T-helper 1 cell (primary cell): ENCODE measurements at places on chromosomes 1 and 21.

DNA sequence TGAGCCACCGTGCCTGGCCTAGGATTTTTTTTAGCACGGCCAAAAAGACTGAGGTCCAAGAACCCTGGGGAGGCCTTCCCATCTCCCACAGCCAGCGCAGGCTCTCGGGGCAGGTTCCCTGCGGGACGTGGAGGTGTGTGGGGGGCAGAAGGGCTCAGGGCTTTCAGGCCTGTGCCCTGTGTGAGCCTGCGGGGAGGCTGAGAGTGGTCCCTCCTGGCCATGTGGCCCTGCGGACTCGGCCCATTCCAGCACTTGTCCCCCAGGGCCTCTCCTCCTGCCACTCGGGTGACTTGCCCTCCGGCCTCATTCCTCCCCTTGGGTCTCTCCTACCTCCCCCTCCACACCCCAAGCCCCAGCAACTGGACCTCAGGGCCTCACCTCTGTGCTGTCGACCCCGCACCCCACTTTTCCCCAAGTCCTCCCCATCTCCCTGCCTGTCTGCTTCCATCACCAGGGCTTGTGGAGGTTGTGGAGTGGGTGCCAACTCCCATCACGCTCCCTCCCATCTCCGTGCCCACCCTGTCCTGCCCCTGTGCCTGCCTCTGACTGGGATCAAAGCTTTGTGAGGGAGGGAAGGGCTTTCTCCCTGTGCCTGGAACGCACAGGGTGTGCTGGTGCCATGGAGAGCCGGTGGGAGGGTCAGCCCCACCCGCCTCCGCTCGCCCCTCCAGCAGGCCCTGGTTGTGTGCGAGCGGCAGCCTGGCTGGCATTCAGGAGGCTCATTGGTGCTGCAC, 32.2 kb upstream of the DIP2A start:
- no peak for DNase-seq

GRCh38 chr1:64074767-64075166, 128.7 kb upstream of the UBE2U start:
- DNase-seq, result no peak

DNA sequence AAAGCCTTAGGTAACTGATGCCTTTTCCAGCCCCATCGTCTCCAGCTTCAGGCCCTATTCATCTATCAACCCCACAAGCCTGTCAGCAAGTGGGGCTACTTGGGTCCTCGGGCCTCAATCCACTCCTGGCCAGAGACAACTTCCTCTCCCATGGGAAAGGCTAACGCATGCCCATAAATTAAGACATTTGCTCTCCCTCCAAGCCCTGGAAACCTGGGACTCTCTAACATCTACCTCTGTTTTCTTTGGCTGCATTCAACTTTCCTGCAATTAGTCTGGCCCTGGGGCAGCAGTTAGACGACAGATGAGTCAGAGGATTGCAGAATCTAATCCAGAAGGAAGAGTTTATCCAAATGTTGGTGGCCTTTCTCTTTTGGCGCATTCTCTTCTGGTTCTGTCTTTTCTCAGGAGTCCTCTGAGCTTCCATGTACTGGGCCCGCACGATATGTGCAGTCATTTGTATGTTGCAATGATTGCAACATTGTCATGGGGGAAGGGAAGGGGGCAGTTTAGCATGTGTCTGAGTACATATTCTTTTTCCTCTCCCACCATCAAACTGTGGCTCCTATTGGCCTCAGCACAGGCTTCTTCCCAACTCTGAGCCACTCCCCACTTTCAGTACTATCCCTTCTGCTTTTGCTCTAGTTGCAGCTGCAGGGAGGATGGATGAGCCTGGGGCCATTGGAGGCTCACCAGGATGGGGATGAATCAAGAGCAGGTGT, 54.4 kb downstream of the NAV1 start:
- DNase-seq, result no peak

- DNase-seq, result no peak
Observed at GRCh38 chr1:8025061-8025670, 943 bp downstream of the ERRFI1 start.

DNA sequence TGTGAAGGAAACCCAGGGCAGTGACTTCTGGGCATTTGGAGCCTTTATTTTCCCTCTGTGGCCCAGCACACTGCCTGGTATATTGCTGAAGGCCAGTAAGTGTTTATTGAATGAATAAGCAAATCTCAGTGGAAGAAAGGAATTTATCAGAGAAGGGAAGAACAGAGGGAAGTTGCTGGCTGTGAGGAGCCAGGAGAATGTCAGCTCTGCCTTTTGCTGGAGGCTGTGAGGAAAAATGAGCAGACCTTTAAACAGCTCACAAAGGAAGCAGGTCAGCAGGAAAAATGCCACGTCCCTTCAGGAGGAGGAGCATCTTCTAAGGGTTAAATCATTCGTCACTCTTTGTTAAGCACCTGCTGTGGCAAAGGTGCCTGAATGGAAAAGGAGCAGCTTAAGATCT, 75.9 kb downstream of the GIPC2 start:
- no peak for DNase-seq

DNA sequence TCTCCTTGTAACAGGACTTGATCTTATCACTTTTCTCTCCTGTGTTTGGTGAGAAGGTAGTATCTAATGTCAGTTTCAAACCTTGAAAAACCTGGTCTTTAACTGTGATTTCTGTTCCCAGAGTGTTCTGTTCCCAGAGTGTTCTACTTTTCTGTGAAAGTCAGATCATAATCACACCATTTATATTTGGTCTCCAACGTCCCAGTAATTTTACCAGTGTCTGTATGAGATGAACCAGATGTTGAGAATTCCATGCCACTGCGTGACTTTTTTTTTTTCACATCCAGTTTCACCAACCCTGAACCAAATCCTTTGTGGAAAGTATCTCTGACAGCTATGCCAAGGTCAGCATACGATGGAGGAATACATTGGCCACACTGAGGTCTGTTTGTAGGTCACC, 365.2 kb downstream of the USP25 start:
- DNase-seq, result no peak

DNA sequence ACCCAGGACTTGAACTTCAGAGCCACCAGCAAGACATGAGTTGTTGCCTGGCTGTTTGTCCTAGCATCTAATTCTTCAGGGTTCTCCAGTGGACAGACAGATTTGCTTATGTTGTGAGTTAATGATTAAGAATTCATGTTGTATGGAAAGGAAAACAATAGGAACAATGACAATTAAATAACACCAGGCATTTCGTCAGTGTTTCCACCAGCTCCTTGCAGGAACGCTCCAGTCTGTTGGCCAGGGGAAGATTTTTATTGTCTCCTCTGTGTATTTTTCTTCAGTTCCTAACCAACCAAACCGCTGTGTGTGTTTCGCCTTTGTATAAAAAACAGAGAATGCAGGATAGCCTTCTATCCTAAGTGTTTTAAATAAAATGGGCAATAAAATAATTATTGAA, 64.4 kb upstream of the PTGFR start:
- DNase-seq, result no peak

- no peak for DNase-seq
Observed at GRCh38 chr1:240500647-240501046, 111.3 kb downstream of the GREM2 start.

DNA sequence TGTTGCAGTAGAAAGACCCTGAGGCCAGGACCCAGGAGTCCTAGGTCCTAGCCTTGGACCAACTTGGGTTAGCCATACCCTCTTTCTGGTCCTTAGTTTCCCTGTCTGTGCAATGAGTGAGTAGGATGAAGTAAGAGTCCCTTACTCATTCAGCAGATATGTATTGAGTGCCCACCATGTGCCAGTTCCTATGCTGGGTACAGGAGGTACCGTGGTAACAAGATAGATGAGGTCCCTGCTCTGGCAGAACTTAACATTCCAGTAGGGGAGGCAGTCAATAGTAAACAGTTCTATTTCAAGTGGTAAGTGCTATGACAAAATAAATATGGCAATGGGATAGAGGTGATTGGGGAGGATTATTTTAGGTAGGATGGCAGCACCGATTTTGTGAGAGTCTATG, 18.3 kb upstream of the PARS2 start:
- no peak for DNase-seq

GRCh38 chr1:161209790-161210409, 5.2 kb upstream of the FCER1G start:
- DNase-seq, result peak; percentile 56
